ENCODE measurements at places on chromosomes 13 and 19. TPM values are rescaled to one million over a fixed set of nuclear protein-coding genes. Genes with fewer than 3 reads are reported as not detected.
A peak's percentile ranks its signal among the peaks of the same experiment; 100 is the strongest.

DNA sequence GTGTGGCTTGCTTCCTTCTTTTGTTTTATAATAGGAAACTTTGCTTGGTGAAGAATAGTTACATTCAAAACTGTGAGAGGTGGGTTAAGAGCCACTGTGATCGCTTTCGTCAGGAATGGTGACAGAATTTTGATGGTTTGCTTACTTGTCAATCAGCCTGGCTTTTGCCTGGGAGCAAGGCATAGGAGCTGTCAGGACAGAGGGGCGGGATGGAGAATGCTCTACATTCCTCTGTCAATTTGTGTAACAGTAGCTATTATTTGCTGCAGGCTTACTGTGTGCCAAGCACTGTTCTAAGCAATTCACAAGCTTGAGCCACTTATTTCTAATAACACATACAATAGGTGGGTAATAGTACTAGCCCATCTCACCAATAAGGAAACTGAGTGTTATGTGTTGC is 28.1 kb upstream of the TNFSF11 start:
- DNase-seq = no peak

- DNase-seq = no peak
These were observed 4.0 kb downstream of the MCF2L start for GRCh38 chr13:112972867-112973576.

DNA sequence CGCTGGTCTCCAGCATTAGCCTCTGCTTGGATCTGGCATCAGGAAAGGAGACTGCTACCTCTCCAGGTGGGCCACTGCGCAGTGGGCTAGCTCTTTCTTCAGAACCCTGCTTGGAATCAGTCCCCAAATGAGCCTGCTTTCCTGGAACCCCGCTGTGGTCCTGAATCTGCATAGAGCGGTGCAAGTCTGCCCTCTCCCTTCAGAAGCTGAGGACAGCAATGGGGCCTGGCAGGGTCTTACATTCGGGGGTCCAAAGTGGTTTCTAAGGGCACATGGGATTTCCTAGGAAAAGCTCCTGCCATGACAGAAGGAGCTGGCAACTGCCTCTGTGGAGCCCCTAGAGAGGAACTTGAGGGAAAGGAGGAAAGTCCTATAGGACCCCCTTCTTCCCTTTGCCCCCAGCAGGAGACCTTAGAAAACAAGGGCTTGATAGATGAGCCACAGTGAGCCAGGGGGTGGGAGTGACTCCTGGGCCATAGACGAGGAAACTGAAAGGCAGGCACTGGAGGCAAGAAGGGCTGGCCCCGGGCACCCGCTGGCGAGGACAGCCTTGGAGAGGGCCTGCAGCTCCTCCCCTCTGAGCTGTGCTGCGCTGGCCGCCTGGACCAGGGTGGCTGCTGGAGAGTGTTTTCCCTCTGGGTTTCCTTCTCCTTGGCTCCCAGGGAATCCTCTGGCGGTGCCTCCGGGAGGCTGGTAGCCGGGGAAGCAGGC is 1.4 kb upstream of the VSTM2B start:
- DNase-seq = no peak

- DNase-seq = no peak
These were observed 7.5 kb upstream of the ISYNA1 start for GRCh38 chr19:18445262-18445948.

- DNase-seq = no peak
These were observed 73.8 kb downstream of the TRPM4 start for GRCh38 chr19:49231389-49231788.

DNA sequence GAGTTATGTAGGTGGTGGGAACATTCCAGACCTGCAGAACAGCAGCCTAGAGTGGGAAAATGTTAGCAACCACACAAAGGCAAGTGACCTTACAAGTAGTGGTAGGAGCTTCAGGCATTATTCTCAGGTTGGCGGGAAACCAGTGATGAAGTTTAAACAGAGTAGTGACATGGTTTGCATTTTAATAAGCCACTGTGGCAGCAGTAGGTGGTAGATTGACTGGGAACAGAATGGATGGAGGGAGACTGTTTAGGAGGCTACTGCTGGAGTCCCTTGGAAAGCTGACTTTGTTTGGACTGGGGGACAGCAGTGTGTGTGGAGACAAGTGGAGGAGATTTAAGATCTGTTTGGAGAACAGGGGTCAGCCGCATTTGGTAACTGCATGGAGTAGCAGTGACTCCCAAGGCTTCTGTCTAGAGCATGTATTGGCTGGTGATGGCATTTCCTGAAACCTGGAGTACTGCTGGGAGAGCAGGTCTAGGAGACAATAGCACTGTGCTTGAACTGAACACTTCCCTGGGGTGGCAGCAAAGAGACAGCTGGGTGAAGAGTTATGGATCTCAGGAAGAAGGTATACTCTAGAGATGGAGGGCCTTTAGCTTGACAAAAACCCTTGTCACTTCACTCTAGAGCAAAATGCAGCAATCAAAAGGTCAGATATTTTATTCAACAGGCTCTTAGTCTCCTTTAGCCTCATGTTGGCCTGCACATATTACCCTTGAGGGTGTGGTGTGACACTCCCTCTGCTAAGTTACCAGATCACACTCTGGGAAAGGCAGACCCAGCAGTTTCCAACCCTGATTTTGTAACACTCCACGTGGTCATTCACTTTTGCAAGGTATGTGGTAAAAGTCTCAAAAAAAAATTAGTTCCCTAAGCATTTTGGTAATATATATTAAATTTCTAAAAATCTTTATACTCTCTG is 70.3 kb downstream of the DHRS12 start:
- no peak for DNase-seq

GRCh38 chr13:87676254-87677042 is 5.3 kb downstream of the SLITRK5 start:
- no peak for DNase-seq

DNA sequence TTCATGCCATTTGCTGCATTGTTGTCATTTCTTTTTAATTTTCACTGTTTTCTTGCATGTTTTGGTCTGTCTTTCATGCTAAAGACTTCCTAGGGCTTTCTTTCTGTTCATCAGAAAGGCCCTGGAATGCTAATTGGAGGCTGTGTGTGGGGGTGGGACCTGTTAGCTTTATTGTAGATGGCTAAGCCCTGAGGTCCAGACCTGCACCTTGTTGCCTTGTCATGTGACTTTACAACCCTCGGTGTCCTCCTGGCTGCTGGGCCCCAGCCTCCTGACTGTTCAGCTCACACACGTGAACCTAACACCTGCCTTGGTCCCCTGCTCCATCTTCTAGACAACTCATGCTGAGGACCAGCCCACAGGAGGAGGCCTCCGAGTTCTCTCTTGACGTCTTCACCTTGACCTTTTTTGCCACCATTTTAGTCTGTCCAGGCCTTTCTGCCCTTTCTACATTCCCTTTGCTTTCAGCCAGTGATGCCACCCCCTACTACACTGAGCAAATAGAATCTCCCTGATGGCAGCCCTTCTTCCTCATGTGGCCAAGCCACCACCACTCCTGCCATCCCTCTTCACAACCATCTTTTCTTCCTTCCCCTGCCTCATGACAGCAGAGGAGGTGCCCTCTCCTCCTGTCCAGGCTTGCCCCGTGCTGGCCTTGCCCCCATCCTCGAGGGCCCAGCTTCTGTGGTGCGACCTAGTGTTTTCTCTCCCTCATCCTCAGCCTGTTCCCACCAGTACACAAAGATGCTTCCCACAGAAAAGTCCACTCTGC is 41.4 kb upstream of the GPI start:
- no peak for DNase-seq

GRCh38 chr13:80361298-80361697 is 20.4 kb upstream of the SPRY2 start:
- no peak for DNase-seq

The SBSN gene
- not detected for polyA plus RNA-seq

The CLEC17A gene
- polyA plus RNA-seq = not detected

- peak; percentile 66 for DNase-seq
These were observed 511.9 kb upstream of the KLF12 start for GRCh38 chr13:74646091-74646490.

DNA sequence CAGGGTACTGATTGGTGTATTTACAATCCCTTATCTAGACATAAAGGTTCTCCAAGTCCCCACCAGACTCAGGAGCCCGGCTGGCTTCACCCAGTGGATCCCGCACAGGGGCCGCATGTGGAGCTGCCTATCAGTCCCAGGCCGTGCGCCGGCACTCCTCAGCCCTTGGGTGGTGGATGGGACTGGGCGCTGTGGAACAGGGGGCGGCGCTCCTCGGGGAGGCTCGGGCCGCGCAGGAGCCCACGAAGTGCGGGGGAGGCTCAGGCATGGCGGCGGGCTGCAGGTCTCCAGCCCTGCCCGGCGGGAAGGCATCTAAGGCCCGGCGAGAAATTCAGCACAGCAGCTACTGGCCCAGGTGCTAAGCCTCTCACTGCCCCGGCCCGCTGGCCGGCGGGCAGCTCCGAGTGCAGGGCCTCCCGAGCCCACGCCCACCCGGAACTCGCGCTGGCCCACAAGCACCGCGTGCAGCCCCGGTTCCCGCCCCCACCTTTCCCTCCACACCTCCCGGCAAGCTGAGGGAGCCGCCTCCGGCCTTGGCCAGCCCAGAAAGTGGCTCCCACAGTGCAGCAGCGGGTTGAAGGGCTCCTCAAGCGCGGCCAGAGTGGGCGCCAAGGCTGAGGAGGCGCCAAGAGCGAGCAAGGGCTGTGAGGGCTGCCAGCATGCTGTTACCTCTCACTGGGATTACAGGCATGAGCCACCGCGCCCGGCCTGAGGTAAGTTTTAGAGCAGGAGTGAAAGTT is 60.0 kb upstream of the SCEL start:
- no peak for DNase-seq

- peak; percentile 31 for DNase-seq
These were observed 23.4 kb downstream of the IPO5 start for GRCh38 chr13:97976610-97977521.

The CBARP gene
- polyA plus RNA-seq = 1.2 TPM

DNA sequence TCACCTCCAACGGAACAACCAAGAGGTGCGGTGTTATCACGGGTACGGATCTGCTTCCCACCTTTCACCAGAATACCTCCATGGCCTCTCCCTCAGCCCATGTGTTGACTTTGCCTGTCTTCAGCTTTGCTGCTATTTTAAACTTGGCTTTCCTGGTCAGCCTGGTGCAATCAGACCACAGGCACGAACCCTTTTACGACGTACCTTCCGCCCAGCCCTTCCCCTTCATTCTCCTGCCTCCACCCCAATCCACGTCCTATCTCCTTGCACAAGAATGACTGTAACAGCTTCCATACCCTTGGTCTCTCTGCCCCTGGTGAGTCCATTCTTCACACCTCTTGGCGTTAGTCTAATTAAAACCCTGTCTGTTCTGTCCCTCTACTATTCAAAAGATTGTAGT is 431.7 kb downstream of the EFNB2 start:
- DNase-seq = no peak

The ZIC5 gene
- polyA plus RNA-seq = not detected

- DNase-seq = no peak
These were observed 30.9 kb upstream of the KCTD4 start for GRCh38 chr13:45231722-45232121.

GRCh38 chr19:18469069-18469846 is 31.3 kb upstream of the ISYNA1 start:
- DNase-seq = peak; percentile 64

GRCh38 chr13:45178349-45179162 is 22.3 kb downstream of the KCTD4 start:
- peak; percentile 52 for DNase-seq

The TOMM40 gene
- polyA plus RNA-seq = 28.6 TPM

GRCh38 chr19:18588611-18589379 is at the start of gene REX1BD:
Gene REX1BD (plus strand): TSS chr19:18588798. CDS start chr19:18588802, 4 bp downstream.
- DNase-seq = peak; percentile 89

The CCDC70 gene
- polyA plus RNA-seq = not detected

The PLVAP gene
- 50.3 TPM for polyA plus RNA-seq

DNA sequence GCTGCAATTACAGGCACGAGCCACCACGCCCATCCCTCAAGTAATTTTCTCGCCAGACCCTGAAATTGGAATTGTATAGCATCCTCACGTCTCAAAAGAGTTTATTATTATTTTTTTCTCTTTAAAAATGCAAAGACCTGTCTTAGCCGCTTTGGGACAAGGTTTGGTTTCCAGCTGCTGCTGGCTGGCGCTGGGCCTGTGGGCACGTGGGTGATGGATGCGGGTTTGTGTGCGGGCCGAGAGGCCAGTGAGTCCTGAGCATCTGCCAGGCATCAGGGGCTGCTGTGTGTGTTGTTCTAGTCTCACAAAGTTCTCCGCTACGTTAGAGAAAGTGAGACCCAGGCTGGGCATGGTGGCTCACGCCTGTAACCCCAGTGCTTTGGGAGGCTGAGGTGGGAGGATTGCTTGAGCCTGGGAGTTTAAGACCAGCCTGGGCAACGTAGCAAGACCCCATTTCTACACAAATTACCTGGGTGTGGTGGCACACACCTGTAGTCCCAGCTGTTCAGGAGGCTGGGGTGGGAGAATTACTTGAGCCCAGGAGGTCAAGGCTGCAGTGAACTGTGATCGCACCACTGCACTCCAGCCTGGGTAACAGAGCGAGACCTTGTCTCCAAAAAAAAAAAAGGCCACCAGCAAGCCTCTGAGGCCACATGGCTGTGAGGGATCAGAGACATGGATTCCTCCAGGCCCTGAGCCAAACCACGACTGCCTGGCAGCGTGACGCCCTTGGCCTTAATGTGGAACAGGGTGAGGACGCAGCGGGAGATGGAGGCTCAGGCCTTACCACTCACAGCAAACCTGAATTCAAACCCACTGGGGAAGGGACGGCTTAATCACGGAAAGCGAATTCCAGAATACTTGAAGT is 4.7 kb upstream of the TMPRSS9 start:
- no peak for DNase-seq

DNA sequence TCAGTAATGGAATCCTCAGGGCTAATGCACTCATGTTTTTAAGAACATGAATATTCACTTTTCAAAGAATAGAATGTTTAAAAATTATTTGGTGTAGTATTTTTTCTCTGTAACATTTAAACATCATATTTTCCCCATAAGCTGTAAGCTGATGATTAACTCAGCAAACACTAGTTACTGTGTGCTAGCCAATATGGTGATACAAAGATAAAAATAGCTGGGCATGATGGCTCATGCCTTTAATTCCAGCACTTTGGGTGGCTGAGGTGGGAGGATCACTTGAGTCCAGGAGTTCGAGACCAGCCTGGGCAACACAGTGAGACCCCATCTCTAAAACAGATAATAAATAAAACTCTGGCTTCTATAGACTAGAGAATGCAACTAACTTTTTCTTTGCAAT is 13.2 kb downstream of the RNF17 start:
- DNase-seq = no peak

DNA sequence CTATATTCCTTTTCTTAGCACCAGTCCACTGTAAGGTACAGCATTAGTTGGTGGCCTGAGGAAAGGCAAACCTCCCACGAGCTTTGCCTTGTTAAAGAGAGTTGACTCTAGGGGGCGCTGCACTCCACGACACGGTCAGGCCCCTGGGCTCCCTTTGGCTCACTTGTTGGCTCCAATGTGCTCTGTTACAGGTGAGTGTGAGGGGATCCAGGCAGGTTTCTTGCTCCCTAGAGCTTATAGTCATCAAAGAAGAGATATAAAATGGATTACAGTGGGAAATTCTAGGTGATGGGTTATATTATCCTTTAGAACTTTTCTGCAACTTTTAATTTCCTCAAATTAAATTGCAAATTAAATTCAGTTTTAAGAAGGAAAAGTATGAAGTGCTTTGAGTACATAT is 3.7 kb downstream of the WDR87 start:
- peak; percentile 72 for DNase-seq

The LIM2 gene
- polyA plus RNA-seq = not detected

The ATP4A gene
- not detected for polyA plus RNA-seq

The RFXAP gene
- not detected for polyA plus RNA-seq
